Bronchial epithelial cell (primary cell): ENCODE measurements at places on chromosomes 1 and 21.
A peak's percentile ranks its signal among the peaks of the same experiment; 100 is the strongest.

DNA sequence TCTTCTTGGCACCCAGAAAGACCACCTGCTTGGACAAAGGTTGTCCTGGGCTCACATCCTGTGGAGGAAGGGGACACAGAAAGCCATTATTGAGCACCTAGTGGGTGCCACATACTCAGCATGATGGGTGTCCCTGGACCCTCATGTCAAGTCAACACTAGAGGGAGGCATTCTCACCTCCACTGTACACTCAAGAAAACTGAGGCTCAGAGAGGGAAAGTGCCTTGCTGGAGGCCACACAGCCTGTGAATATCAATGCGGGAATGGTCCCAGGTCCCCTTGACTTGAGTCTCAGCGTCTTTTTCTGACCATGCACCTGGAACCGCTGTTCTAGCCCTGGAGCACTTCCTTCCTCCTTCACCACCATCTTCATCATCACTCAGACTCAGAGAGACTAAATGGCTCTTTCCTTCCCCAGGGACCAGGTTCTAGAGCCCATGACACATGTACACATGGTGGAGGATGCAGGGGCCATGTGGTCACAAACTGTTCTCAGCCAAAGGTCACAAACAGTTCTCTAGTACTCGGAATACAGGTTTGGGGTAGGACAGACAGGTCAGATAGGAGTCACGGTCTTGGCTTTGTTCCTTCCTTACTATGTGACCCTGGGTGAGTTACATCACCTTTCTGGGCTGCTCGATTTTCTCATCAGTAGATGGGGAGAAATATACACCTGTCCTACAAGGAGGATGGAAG is 89.2 kb upstream of the WNT4 start:
- DNase-seq: no peak

DNA sequence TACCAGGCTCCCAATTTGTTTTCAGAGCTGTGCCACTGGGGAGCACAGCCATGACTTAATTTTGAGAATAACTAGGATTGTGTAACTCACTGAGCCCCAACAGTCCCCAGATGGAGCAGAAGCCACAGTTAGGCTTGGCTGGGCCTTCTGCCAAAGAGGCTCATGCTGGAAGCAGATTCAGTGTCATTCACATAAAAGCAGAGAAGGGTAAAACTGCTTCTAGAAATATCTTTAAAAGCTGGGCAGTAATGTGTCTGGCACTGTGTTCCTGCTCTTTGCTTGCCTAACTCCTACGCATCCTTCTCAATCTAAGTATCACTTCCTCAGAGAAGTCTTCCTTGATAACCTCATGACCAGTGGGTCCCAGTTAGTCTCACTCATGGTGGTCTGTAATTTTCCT is 20.3 kb downstream of the STK40 start:
- no peak for DNase-seq

- DNase-seq: peak; percentile 23
Observed at GRCh38 chr1:206023695-206024094, at the start of gene CTSE. Gene CTSE (minus strand): TSS chr1:206023895. CDS start chr1:206023791, 104 bp downstream.

- DNase-seq: no peak
Observed at GRCh38 chr1:232271991-232272589, 357.8 kb downstream of the SIPA1L2 start.

- DNase-seq: no peak
Observed at GRCh38 chr21:28752131-28752530, 240.5 kb downstream of the LTN1 start.

- DNase-seq: no peak
Observed at GRCh38 chr1:11961230-11961629, 19.0 kb upstream of the MFN2 start.

GRCh38 chr1:57530206-57530910 is 106.5 kb upstream of the DAB1 start:
- DNase-seq: no peak

GRCh38 chr21:25412100-25412499 is 195.2 kb downstream of the MRPL39 start:
- no peak for DNase-seq

DNA sequence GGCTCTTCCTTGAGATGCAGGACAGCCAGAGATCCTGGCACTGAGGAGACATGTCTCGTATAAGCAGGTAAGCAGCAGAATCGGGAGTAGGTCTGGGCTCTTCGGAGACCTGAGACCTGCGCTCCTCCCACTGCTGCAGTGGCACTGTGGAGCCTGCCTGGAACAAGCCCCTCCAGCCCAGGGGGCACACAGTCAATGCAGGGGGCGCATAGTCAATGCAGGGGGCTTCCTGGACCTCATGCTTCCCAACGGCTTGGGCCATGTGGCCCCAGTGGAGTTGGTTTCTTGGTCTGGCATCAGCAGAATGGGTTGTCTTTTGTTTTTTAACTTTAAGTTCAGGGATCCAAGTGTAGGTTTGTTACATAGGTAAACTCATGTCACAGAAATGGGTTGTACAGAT is 27.9 kb upstream of the EPHA8 start:
- DNase-seq: no peak

GRCh38 chr21:27257908-27258556 is 291.1 kb upstream of the ADAMTS5 start:
- DNase-seq: no peak

DNA sequence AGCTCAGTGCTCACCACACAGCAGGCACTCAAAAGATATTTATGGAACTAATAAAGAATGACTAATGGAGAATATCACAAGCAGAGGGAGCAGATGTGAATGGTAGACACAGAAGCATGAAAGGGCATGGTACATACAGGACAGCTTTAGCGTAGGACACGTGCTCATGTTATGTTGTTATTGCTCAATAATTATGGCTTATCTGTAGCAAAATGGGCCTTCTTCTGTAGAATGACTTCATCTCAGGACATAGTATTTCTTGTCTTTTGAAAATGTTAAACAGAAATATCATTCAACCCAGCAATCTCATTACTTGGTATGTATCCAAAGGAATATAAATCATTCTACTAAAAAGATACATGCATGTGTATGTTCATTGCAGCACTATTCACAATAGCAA is 58.9 kb upstream of the EXO1 start:
- DNase-seq: no peak

DNA sequence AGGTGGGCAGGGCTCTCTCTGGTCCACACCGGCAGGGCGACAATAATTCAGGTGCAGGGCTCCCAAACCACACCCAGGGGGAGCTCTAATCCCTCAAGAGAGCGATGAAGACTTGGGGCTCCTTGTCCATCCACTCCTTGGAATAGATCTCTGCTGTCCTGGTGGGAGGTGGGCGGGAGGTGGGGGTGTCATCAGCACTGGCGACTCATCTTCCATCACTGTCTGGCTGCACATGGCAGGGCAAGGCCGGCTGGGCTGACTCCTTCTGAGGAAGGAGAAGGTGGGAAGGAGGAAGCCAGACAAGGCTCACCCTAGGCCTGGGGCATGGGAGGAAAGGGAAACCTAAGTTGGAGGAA is 29.3 kb downstream of the TNNT2 start:
- DNase-seq: peak; percentile 64

- DNase-seq: peak; percentile 51
Observed at GRCh38 chr21:39373634-39374033, 24.7 kb upstream of the HMGN1 start.
